ENCODE measurements at places on chromosomes 11 and 22.

DNA sequence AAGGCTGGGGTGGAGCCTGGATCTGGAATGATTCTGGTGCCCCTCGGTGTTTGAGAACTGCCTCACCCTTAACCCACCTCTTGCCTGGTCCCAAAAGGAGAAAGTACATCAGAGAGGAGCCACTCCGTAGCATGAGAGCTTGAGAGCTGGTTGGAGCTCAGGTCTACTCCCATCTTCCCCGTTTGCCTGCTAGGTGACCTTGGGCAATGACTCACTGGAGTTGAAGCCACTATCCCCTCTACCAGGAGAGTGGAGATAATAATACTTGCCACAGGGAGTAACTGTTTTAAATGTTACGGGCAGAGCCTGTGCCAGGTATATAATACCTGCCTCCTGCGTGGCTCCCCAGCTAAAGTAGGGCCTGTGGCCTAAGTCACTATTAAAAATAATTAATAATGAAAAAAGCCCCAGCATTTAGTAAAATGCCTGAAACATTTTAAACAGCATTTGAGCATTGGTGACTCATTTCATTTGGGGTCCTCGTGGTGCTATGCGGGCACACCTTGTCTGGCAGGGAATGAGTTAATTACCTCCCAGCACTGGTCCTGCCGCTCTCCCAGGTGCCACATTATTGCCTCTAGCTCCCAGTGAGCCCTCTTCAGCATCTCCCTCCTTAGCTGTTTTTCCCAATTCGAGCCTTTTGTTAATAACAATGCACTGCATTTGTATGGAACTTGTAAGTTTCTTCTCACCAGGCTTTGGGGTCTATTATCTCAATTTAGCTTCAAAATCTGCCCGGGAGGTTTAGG, 22.5 kb downstream of the CYTH4 start:
- DNase-seq, result no peak

DNA sequence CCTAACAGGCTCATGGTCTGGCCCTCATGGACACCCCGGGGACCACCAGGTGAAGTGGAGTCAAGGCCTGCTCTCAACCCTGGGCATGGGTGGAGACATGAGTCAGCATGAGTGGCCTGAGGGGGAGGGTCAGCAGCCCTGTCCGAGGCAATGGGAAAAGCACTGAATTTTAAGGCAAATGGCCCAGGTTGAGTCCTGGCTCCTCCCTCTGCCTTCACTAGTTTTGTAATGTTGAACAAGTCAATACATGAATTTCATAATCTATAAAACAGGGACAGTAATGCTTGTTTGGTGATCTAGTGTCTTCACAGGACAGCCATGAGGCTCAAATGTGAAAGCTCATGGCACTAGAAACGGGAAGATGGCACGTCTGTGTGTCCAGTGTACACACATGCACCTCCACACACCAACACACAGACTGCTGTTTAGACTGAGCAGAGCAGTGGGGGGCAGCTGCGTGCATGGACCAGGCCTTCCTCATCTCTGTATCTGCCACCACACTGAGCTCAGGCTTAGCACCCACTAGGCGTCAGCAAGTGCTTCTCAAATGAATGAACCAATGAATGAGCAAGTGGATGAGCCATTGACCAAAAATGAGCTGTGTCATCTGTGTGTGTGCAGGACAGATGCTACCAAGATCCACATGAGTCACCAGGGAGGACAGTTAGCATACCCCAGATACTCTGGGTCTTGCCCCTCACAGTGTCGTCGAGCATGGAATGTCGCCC, 63.4 kb downstream of the NRXN2 start:
- DNase-seq, result no peak

GRCh38 chr11:65448074-65448417, 25.4 kb downstream of the NEAT1 start:
- DNase-seq, result no peak

DNA sequence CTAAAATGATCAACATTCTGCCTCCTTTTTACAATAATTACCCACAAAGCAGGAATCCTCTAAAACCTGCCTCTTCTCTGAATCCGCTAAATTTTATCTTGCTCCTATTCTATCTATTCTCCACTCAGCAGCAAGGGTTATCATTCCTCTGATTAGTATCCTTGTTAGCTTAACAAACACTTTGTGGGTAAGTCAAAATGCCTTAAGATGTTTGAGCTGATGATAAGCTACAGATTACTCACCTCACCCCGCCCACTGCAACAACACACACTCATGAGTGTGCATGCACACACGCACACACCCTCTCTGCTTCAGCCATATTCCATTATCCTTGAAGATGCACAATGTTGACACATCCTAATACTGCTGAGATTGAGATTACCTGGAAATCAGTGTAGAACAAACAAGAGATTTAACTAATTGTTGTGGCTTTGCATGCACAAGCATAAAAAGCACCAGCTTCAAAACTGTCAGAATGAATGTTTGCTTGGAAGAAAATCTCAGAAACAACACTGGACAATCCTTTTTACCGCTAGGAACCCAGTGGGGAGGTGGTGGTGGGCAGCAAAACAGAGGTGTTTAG, 130.9 kb downstream of the BBOX1 start:
- no peak for DNase-seq

DNA sequence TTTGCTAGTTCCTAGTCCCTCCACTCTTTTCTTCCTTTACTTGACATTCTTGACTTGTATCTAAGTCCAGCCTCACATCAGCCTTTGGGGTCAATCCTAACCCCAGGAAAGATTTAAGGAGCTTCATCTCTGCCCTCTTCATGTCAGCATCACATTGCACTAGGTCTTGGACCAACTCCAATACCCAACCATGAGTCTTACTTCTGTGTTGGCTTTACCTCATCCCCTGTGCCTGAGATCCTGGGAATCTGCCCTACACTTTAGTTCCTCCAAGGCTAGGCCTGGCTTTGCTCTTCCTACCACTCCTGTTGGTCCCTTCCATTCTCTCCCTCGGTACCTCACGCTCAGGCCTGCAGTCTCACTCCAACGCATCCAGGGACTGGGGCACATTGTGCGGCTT, 117.0 kb downstream of the SLC1A2 start:
- no peak for DNase-seq

DNA sequence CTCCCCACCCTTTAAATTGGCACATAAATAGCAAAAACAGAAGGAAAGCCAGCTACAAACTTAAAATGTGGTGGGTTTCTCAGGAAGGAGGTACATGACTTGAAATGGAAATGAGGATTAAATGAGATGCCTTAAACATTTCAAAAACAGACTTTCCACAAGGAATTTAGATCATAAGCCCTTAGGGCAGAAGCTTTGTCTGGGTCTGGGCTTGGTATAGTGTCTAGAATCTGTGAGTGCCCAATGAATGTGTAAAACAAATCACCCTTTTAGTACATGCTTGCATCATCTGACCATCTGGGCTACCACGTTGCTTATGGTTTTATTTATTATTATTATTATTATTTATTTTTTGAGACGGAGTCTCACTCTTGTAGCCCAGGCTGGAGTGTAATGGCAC, 37.1 kb upstream of the CREB3L1 start:
- DNase-seq, result no peak

GRCh38 chr11:75775056-75775455, 6.5 kb downstream of the DGAT2 start:
- DNase-seq, result no peak

- DNase-seq, result no peak
Observed at GRCh38 chr11:70575396-70576060, 177.2 kb downstream of the CTTN start.

DNA sequence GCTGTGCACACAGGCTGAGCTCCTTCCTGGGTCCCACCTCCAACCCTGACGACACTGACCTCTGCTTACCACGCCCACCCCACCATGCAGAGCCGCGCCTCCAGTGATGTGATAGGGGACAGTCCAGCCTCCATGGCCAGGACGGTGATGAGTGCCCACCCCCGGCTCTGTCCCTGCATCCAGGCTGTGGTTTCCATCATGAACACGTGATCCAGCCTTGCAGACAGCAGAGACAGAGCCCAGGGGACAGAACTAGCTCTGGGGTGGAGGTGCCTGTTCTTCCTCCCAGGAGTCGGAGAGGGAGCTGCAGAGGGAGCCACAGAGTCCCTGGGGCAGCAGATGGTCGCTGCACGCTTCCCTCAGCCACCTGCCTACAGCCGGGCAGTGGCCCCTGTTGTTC, 42.6 kb upstream of the IGSF9B start:
- DNase-seq, result no peak

DNA sequence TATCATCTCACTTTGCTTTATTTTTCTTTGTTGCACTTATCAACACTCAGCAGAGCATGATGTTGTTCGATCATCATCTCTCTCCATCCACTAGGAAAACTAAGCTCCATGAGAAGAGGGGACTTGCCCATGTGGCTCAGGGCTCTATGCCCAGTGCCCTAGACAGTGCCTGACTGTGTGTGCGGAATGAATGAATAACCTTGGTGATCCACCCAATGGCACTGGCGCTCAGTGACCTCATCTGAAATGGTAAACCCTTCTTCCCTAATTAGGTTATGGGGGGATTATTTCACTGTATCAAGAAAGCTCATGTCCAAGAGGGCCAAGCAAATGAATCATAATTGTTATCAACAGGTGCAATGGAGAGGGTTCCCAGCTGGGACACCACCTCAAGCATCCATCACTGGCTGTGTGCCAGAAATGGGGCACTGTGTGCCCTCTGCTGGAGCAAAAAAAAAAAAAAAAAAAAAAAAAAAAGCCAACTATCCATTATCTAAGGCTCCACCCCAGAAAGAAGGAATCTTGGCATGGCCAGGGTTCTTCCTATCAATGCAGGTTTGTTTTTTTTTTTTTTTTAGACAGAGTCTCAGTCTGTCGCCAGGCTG, 172.6 kb downstream of the LARGE1 start:
- no peak for DNase-seq

DNA sequence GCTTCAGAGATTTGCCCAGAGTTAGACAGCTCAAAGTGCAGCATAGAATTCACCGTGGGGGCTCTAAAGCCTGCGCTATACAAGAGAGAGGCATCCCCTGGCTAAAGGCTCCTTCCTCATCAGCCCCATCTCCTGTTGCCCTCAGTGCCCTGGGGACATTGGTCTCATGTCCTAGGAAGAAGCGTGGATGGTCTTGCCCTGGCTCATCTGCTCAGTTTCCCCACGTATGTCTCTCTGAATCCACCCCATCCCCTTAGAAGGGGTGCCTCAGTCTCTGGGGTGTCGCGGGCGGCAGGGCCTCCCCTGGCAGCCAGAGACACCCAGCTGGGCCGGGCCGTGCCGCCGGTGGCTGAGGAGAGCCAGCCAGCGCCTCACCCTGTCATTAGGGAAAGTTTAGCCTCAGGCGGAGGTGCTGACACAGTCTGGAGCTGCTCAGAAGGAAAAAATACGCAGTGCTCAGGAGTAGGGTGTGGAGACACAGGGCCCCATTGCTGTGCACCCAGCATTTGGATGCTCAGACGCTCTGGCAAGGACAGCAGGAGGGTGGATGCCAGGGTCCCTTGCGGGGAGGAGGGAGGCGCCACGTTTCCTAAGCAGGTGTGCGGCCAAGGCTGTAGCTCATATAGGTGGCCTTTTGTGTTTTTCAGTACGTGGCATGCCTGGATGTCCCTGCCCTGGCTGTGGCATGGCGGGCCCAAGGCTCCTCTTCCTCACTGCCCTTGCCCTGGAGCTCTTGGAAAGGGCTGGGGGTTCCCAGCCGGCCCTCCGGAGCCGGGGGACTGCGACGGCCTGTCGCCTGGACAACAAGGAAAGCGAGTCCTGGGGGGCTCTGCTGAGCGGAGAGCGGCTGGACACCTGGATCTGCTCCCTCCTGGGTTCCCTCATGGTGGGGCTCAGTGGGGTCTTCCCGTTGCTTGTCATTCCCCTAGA, 1.3 kb downstream of the SLC39A13 start:
- DNase-seq, result no peak

- no peak for DNase-seq
Observed at GRCh38 chr11:70146299-70146698, 56.8 kb upstream of the FADD start.

GRCh38 chr11:46674463-46675287, 25.7 kb downstream of the ARHGAP1 start:
- no peak for DNase-seq

GRCh38 chr11:59766542-59767224, 11.5 kb downstream of the STX3 start:
- no peak for DNase-seq

- no peak for DNase-seq
Observed at GRCh38 chr11:32796425-32796824, 2.0 kb upstream of the CCDC73 start.

DNA sequence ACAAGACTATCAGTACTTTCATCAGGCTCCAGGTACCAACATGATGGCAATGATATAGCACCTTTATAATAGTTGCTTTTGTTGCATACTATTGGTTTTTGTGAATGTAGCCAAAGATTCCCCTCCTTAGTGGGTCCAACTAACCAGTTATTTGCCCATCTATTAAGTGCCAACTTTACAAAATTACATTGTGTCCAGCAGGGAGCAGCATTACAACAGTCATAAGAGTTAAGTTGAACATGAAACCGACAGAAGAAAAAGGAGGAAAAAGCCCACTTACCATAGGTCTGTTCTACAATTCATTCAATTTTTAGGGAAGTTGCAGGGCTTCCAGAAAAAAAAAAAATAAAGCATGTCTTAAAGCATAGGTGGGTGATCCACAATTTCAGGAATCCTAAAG, 21.6 kb downstream of the IMMP1L start:
- DNase-seq, result no peak

DNA sequence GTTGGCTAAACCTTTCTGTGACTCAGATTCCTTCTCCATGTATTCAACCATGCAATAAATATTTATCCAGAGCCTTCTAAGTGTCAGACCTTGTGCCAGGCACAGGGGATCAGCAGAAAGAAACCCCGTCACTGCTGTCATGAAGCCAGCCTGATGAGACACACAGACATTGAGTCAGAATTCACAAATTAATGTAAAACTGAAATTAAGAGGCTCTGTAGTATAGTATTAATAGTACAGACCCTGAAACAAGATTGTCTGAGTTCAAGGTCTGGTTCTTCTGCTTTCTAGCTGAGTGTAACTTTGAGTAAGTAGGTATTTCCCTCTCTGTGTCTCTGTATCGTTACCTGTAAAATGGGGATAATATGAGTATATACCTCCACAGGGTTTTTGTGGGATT, 46.9 kb downstream of the ME3 start:
- no peak for DNase-seq

DNA sequence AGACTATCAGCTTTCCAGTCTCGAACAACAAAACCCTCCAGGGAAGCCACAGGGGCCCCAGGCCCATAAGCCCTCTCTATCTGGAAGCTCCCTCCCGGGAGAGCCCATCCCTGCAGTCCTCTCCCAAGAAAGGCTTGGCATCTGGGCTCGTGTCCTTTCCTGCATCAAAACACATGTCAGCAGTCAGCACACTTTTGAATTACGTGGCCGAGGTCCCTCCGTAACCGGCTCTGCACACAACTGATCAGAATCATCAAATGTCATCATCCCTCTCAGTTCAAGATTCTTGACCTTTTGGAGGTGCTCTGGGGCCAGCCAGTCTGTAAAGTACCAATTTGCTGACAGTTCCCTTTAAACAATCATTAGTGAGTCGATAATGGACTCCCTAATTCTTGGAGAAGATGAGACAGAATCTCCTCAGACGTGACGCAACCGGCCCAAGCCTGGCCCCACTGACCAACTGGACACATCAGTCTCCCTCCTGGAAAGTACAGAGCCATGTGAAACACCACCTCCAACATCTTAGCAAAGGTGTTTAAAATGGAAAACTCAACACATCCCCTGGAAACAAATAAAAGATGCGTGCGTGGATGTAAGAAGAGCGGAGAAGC, 33.6 kb downstream of the MAFF start:
- DNase-seq, result no peak

GRCh38 chr22:43969021-43969878, 14.0 kb downstream of the SAMM50 start:
- no peak for DNase-seq

- no peak for DNase-seq
Observed at GRCh38 chr11:114762408-114762807, 84.1 kb downstream of the NXPE2 start.

All from stimulated activated CD4-positive, alpha-beta T cell treated with anti-CD3 and anti-CD28 coated beads, TNF-alpha, amount 100 ng/mL, for 1 hour (primary cell).